Choroid plexus epithelial cell (primary cell): ENCODE measurements at places on chromosomes 7 and 10.
A peak's percentile ranks its signal among the peaks of the same experiment; 100 is the strongest.

DNA sequence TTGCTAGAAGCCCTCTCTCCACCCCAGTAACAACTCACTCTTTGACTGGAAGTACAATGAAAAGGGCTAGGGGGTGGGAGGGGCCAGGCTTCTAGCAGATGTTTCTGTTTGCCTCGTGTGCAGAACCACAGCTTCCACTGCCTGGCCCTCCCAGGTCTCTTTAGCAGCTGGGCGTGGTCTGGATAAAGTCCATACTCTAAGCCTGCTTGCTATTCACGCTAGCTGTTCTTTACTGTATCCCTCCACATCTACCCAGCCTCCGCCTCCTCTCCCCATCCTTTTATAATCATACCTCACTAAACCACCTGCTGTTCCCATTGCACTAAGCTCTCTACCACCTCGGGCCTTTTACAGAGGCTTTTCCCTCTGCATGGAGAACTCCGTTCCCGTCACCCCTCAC, 288.8 kb downstream of the CAMK1D start:
- DNase-seq, result peak; percentile 68

DNA sequence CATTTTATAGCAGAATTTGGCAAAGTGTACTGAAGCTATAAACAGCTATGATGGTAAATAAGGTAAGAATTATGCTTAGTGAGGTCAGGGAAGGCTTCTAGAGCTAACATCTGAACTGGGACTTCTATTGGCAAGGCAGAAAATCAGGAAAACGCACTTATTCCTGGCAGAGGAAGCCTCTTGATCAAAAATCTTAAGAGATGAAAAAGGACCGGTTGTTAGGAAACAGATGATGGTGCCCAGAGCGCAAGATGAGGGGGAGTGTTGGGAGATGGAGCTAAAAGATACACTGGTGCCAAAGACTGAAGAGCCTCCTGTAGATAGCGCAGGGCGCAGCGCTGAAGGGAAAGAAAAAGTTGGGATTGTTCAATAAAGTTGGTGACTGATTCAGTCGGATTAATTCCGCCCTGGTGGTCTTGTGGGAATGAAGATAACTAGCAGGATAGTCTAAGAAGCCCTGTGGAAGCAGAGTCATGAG, 550 bp upstream of the CALU start:
- DNase-seq, result no peak

DNA sequence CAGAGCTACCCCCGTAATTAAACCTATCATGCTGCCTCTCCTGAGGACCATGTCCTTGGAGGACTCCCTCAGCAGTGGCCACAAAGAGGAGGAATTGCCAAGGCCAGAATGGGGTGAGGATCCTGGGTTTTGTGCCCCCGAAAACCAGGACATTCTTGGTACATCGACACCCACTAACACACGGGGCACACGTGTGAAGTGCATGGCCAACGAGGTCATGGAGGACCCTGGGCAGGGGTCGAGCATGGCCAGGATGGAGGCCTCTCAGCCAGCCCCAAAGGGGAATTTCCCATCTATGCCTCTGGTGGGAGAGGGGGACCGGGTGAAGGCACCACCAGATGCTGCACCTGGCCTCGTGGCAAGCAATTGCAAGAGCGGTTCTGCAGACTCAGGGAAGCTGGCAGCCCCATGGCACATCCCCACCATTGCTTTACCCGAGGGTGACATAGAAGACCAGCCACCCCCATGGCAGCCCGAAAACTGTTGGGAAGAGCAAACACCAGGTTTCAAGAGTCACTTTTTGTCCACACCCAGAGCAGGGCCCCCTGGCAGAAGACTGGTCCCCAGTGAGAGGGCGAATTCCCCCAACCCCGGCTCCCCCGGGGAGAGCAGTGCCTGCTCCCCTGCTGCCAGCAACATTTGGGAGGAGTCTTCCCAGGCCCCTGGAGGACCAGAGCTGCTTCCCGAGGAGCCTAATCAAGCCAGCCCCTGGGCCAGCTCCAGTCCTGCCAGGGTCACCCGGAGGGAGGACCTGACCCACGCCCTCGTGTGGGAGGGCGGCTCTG, 26.4 kb downstream of the C10orf71 start:
- DNase-seq, result no peak

- no peak for DNase-seq
These were observed 161.9 kb downstream of the SGMS1 start for GRCh38 chr10:50461834-50462233.

DNA sequence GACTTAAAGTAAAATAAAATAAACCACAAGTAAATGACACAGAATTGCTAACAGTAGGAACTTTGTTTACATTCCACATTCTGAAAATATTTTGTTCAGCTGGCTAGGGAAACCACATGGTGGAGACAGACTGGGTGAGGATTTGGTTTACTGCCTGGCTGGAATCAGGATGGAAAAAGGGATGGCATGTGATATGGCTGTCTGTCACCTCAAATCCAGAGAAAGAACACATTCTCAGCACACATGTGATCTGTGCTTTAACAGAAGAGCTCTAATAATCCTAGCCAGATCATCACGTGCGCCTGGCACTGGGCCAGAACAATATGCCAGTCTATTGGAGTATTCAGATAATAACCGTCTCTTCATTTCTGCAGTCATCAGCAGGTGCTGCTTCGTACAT, 90.9 kb upstream of the PIP4K2A start:
- DNase-seq, result peak; percentile 57

DNA sequence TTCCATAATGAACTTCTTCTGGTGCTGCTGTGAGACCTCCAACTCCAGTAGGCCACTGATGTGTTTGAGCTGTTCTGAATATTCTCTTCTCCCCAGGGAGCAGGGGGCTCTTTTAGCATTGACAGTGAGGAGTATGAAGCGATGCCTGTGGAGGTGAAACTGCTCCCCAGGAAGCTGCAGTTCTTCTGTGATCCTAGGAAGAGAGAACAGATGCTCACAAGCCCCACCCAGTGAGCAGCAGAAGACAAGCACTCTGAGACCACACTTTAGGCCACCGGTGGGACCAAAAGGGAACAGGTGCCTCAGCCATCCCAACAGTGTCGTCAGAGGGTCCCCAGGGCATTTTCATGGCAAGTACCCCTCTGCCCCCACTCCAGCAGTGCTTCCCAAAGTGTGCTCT, 49.3 kb downstream of the DENND11 start:
- DNase-seq, result no peak

DNA sequence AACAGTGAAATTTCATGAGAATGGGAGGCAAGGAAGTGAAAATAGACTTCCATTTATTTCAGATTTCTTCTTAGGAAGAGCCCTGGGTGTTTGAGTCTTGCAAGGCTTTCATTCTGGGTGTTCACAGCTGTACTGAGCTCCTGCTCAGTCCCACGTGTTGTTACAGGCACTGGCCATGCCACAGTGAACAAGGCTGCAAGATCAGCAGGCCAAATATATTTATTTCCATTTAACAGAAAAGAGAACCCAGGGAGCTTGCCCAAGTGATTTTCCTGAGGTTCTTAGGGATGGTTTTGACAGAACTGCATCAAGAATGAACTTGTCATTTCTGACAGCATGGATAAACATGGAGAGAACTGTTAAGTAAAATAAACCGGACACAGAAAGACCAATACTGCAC, 54.5 kb upstream of the CD36 start:
- peak; percentile 69 for DNase-seq

- DNase-seq, result no peak
These were observed 5.8 kb upstream of the AMZ1 start for GRCh38 chr7:2681929-2682799.

GRCh38 chr7:129066290-129067131, 11.6 kb upstream of the TNPO3 start:
- DNase-seq, result peak; percentile 74

- DNase-seq, result peak; percentile 63
These were observed 5.3 kb upstream of the ALDH18A1 start for GRCh38 chr10:95661818-95662217.

DNA sequence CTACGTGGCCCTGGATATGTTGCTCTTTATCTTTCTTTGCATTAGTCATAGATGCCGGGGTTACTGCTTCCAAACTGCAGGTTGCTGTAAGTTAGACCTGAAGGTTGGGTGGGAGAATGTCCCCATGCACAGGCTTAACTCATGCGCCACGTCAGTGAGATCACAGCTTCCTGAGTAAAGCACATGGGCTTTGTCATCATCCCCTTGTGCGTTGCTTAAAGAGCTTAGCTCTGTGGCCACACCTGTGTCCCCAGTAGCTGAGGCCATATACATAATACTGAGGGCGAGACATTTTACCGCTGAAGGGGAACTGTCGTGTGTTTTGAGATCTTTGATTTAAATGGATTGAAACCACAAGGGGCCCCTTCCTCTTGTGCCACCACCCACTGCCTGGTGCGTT, 45.8 kb upstream of the BTBD16 start:
- no peak for DNase-seq

GRCh38 chr7:105796365-105796764, 80.0 kb downstream of the ATXN7L1 start:
- peak; percentile 72 for DNase-seq

- no peak for DNase-seq
These were observed 169.9 kb downstream of the SNX10 start for GRCh38 chr7:26461518-26461917.

GRCh38 chr7:26097837-26098668, 53.9 kb upstream of the NFE2L3 start:
- no peak for DNase-seq

GRCh38 chr7:129095258-129095657, 40.3 kb upstream of the TNPO3 start:
- no peak for DNase-seq

- no peak for DNase-seq
These were observed at the start of gene CDH23 for GRCh38 chr10:71396711-71397295. Gene CDH23 (plus strand): TSS chr10:71396920. CDS start chr10:71439832, 42,912 bp downstream.

DNA sequence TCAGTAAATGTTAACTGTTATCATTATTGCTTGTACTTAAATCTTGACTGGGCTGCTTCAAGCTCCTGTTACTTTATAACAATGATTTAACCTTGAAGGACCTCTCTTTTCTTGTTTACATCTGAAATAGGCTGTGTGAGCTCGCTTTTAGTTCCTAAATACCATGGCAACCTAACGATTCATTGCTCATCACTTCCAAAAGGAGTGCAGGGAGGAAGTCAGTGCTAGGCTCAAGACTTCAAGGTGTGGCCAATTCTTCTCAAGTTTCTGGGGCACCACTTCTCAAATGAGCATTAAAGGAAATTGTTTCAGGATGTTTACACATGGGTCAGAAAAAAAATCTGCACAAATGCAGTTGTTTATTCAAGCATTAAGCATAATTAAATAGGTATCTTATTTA, 284.2 kb downstream of the MTERF1 start:
- peak; percentile 4 for DNase-seq

- DNase-seq, result no peak
These were observed 9.5 kb upstream of the FRMD4A start for GRCh38 chr10:14340051-14340744.

DNA sequence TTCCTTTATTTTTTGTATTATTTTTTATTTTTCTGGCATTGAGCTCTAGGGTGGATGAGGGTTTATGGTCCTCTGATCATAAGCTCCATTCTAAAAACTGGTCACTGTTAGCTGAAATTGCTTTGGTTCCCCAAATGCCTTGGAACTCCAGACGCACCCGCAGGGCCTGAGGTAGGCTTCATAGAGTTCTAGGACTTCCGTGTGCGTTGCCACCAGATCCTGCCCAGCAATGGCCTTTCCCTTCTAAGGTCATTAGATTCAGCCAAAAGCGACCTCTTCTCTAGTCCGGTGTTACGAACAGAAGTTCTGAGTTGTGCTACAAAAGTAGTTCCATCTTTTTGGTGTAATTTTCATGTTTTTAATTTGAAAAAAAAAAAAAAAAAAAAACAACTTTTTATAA, 64.4 kb downstream of the KLHDC10 start:
- no peak for DNase-seq

DNA sequence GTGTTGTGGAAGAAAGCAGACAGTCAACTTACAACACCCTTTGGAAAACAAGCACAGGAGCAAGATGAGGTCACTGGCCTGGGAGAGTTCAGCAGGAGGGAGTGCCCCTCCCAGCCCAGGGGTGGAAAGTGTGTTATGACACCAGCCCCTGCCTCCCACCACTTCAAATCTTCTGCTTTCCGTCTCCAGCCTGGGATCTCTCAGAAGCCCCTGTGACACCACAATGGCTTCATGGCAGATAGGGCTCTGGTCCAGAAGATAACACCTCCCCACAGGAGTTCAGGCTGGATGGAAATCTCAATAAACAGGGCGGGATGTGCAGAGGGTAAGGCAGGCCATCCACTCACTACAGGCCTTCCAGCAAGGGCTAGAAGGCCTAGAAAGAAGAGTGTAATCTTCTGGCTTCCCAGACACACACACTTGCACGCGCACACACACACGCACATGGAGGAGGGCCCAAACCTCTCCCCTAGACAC, 48.7 kb upstream of the ZMIZ1 start:
- DNase-seq, result no peak

- no peak for DNase-seq
These were observed 7.9 kb upstream of the TSPAN15 start for GRCh38 chr10:69443354-69443753.

GRCh38 chr7:140723006-140723405, 26.5 kb downstream of the NDUFB2 start:
- no peak for DNase-seq

DNA sequence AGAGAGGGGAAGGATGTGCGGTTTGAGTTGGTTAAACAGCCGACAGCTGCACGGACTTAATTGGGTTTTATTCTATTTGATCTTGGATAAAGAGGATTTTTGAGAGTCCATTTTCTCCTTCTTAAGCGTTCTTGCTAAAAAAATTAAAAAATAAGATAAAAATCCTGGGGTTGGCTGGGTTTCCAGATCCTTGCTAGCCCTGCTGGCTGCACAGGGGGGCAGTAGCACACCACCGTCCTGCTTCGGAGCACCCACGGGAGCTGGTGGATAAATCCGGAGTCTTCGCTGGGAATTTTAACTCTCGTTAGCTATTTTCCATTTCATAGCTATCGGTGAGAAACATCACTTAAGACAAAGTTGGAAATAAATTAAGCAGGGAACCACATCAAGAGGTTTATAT, 792.0 kb downstream of the TYW1 start:
- peak; percentile 1 for DNase-seq

- no peak for DNase-seq
These were observed 8.1 kb downstream of the ZNF746 start for GRCh38 chr7:149489391-149490024.

GRCh38 chr10:79336739-79337138, 10.5 kb upstream of the PPIF start:
- peak; percentile 62 for DNase-seq

GRCh38 chr7:52555805-52556204, 479.6 kb upstream of the POM121L12 start:
- DNase-seq, result no peak

GRCh38 chr7:81887098-81888090, 117.5 kb upstream of the HGF start:
- DNase-seq, result peak; percentile 11

- DNase-seq, result no peak
These were observed 8.8 kb upstream of the SFTPA1 start for GRCh38 chr10:79601939-79602338.
